ENCODE measurements at places on chromosomes 4 and X. TPM values are rescaled to one million over a fixed set of nuclear protein-coding genes. Genes with fewer than 3 reads are reported as not detected.

PAGE2B gene
- not detected for total RNA-seq

GRCh38 chr4:185395238-185395955 is at the start of gene LRP2BP:
Gene LRP2BP, minus strand, starts transcription at chr4:185395924. Its CDS starts 17,738 bp downstream, at chr4:185378186.
- DNase-seq = no peak

DNA sequence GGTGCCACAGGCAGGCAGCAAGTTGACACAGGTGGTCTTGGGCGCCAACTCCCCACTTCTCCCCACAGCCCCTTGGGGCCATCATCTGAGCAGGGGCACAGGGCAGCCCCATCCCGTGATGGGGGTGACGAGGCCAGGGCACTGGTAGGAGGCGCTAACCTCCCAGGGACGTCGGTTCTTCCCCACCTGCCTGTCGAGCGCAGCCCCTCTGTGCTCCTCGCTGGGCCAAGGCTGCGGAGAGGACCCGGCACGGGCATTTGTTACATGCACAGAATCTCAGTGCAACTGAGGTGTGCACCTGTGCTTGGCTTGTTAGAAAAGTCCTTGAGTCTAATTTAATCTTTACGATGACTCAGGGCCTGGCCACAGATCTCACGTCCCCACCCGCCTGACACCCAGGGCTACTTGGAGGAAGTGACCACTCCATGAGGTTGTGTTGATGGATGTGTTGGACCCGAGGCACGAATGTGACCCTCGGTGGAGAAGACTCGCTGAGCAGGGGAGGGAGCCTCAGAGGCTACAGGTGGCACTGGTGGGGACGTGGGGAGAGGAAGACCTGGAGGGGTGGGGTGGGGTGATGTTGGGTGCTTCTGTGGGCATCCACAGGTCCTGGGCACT is 3.1 kb upstream of the SH3TC1 start:
- DNase-seq = no peak

DNA sequence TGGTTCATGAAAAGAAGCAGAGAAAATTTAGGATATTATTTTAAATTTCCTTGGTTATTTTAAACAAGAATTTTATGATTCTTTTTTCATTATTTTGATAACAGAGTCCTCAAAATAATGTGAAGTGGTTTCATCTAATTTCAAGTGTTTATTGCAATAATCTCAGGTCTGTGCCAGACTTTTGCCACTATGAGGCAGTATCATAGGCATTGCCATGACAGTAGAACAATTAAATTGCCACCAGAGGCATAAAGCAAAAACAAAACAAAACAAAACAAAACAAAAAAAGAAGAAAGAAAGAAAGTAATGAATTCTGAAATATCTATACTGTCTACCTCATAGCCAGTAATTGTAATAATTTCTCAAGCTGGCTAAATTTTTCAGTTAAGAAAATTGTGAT is 739.2 kb downstream of the KCTD8 start:
- no peak for DNase-seq

DNA sequence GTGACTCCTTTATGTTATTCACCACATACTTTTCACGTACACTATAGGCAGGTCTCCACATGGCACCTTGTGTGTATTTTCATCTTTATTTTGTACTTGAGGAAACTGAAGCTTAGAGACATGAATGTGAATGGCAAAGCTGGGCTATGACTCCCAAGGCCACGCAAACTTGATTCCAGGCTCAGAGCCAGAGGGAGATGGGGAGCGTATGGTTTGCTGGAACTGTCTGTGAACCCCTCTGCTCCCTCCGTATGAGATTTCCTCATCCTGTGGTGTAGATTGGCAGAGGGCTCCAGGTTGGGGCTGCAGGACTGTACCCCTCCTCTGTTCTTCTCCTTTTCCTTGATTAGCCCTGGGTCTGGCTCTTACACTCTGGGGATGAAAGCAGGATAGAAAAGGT is 16.1 kb upstream of the STARD8 start:
- DNase-seq = no peak

GRCh38 chrX:77415882-77416281 is 31.3 kb upstream of the FGF16 start:
- no peak for DNase-seq

- no peak for DNase-seq
Measured at GRCh38 chr4:98446499-98447375, 185.6 kb downstream of the RAP1GDS1 start.
